ENCODE measurements at places on chromosomes 2 and 18.

DNA sequence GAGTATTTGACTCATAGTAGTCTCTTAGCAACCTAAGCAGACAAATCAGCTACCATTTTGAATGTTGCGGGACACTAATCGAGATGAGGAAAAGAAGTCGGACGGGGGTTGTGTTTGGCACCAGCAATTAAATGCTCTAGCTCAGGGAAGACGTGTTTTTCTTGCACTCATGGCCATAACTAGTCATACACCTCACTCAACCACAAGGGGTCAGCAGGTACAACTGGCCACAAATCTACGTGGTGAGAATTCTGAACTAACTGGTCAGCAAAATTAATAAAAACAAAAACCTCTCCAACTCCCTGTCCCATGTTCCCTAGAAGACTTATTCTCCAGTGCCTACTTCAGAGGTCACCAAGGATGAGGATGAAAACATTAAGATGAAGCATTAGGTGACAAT lies 1467.8 kb downstream of the DPP10 start:
- DNase-seq, result no peak

GRCh38 chr2:204503869-204504268 lies 41.4 kb upstream of the PARD3B start:
- no peak for DNase-seq

GRCh38 chr2:86199834-86200177 lies 549 bp downstream of the MRPL35 start:
- DNase-seq, result no peak

GRCh38 chr2:86107031-86107430 lies 996 bp downstream of the PTCD3 start:
- DNase-seq, result peak; percentile 19

- DNase-seq, result no peak
Measured at GRCh38 chr2:128199141-128199540, 108.1 kb downstream of the UGGT1 start.

GRCh38 chr2:156592809-156593593 lies 156.8 kb downstream of the GPD2 start:
- no peak for DNase-seq

DNA sequence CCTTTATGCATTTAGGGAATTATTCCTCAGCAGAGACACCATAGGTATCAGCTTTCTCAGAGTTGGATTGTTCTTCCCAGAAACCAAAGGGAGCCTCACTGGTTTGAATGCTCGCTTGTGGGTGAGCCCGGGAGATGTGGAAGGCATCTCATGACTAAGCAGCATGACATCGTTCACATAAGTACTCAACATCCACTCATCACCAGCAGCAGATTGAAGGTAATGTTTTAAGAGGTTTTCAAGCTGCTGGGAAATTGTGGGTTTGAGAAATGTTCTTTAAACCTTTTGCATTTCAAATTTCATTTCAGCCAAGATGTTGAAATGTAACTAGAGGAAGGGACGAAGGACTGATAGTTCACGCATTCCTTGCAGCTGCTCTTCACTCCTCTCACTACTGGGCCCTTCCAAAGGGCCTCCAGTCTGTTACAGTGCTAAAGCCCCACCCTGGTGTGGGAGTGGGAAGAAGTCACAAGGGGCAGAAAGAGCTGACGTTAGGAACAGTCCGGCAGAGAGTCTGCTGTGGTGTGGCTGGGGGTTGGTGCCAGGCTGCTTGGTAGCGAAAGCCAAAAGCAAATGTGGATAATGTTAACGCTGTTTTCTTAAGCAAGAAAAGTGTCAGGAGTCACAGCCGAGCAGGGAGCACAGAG lies 324.5 kb upstream of the EPHA4 start:
- DNase-seq, result no peak

DNA sequence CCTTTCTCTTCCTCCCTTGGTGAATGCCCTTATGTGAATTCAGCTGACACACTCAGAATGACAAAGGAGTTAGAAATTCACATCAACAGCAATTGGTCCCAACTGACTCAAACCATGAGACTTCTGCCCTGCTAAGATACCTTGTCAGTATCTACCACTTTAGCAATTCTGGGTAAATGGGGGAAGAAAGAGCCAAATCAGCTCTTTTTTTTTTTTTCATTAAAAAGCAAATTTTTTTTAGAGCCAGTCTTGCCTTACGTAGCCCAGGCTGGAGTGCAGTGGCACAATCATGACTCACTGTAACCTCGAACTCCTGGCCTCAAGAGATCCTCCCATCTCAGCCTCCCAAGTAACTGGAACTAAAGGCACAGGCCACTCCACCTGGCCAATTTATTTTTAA lies 1.7 kb upstream of the PPP4R1 start:
- no peak for DNase-seq

GRCh38 chr2:4653991-4654390 lies 950.6 kb downstream of the DCDC2C start:
- no peak for DNase-seq

- no peak for DNase-seq
Measured at GRCh38 chr2:128016620-128017019, 11.2 kb downstream of the SAP130 start.

GRCh38 chr18:30684825-30685481 lies 357.6 kb downstream of the DSC3 start:
- no peak for DNase-seq
